ENCODE measurements at places on chromosomes 2 and 18.

DNA sequence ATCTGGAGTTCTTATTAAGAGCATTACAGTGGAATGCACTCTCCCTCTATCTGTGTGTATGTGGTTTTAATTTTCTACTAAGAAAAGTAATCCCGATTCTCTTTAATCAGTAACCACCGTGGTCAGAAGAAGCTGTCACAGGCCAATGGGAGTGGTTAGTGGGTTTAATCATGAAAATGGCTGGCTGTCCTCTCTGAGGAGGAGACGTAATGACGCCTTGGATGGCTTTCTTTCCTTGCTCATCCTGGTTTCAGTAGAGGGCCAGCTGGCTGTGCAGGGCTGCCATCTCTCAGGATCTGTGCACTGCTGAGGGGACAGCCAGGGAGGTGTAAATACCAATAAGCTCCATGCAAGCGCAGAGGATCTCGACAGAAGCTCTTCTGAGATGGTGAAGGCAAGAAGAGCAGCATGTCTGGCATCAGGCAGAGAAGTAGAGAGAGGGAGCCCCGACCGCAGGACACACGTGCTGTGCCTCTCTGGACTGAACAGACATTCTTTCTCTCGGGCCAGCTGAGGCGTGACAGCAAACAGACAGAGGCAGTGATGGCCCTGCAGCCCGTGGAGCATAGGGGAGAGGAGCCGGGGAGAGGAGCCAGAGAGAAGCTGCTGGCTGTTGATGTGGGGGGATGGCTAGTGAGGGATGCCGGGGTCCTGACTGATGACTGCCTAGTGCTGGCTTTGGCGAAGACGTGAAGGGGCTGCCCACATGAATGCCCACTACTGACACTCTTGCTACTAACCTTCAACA is 65.1 kb upstream of the DAPL1 start:
- DNase-seq, result no peak

DNA sequence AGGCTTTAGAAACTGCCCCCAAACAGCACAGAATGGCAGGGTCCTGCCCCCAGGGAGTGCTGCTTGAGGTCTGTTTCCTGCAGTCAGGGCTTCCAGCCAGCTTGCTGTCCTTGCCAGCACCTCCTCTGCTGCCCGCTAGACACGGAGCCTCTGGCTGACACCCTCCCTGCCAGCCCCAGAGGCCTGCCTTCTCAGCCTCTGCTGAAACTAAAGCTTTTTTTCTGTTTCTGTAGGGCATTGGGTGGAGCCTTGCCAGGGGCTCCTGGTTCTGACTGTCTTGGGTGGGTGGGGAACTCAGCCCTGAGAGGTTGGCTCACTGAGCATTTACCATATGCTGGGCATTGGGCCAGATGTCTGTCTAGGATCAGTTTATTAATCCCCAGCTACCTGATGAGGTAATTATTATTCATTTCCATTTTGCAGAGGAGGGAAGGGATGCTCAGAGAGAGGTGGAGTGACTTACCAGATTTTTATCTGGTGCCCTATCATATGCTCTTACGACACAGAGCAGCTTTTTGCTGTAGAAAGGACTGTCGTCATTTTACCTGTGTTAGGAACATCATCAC is 35.4 kb downstream of the INPP4A start:
- DNase-seq, result no peak

DNA sequence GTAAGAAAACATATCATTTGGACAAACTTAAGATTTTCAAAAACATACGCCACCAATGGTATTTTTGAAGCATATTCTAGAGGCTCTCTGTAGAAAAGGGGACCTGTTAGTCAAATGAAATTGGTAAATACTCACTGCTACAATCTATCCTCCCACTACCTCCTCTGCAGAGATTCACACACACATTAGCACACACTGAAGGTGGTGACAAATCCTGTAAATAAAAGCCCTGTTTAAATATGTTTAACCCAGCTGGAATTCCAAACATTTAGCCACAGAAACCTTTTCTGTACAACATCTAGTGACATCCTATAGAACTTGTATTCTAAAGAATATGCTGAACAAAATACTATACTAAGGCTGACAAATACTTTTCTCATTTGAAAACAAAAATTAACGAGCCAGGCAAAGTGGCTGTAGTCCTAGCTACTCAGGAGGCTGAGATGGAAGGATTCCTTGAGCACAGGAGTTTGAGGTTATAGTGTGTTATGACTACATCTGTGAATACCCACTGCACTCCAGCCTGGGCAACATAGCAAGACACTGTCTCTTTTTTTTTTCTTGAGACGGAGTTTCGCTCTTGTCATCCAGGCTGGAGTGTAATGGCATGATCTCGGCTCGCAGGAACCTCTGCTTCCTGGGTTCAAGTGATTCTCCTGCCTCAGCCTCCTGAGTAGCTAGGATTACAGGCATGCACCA is 25.9 kb downstream of the ALS2 start:
- DNase-seq, result no peak

GRCh38 chr18:12038639-12039539 is 54.8 kb upstream of the ANKRD62 start:
- peak; percentile 51 for DNase-seq

- no peak for DNase-seq
These were observed 70.1 kb upstream of the STPG4 start for GRCh38 chr2:47225061-47225783.

DNA sequence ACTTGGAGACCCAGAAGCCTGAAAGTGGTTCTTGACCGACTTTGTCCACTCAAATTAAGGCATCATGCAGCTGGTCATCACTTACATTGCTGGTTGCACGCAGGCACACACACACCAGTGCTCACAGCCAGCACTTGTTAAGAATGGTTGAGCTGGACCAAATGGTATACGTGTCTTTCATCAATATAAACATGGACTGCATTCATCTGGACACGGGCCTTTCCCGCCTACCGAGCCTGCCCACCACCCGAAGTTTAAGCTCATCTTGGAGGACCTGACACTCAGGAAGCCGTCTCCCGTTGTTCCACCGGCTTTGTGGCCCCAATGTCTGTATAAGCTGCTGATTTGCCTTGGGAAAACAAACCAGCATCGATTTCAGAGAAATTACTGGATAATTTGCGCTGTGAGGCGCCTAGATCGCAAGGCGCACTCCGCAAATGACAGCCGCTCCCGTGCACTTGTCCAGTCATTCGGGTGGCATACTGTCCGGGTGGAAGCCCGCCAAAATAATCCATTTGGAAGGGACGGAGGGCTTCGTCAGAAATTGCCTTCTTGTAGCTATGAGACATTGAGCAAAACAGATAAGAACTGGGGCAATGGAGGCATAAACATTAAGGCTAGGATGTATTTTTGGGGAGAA is 40.1 kb upstream of the AKAIN1 start:
- peak; percentile 0 for DNase-seq

GRCh38 chr2:218839430-218839829 is 7.8 kb upstream of the PRKAG3 start:
- no peak for DNase-seq

DNA sequence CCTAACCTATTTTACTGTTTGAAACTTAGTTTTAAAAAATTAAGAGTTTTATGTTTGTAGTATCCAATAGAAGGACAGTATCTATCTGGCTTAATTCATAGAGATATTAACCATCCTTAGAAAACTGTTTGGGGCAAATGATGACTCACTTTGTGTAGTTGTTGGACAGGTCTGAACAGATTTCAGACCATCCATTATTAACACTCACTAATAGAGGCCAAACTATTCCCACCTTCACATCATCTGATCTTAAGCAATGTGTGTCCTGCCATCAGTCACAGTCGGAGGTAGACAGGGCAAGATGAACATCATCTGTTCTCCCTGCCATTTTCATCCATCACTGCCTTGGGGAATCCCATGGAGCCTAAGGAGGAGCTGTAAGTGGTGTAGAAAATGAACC is 164.6 kb upstream of the DCC start:
- DNase-seq, result no peak

- DNase-seq, result no peak
These were observed 25.7 kb downstream of the FANCL start for GRCh38 chr2:58215429-58215828.

DNA sequence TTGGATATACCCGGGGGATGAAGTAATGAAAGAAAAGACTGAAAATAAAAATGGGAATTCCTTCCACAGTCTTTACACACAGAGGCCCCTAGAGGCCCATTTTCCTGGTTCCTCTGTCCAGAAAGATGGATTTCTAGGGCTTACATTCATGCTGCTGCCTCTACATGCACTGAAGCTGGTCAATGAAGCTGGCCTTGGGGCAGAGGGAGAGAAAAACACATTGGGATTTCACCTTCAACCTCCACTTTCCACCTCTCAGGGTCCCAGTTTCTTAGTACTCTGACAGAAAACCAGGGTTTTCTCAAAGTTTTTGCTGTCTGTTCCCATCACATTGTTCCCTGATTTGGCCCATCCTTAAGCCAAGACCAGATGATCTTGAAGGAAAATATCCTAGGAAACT is 154.6 kb upstream of the ZSWIM2 start:
- DNase-seq, result no peak

- no peak for DNase-seq
These were observed 45.9 kb downstream of the FSHR start for GRCh38 chr2:49108436-49108835.

DNA sequence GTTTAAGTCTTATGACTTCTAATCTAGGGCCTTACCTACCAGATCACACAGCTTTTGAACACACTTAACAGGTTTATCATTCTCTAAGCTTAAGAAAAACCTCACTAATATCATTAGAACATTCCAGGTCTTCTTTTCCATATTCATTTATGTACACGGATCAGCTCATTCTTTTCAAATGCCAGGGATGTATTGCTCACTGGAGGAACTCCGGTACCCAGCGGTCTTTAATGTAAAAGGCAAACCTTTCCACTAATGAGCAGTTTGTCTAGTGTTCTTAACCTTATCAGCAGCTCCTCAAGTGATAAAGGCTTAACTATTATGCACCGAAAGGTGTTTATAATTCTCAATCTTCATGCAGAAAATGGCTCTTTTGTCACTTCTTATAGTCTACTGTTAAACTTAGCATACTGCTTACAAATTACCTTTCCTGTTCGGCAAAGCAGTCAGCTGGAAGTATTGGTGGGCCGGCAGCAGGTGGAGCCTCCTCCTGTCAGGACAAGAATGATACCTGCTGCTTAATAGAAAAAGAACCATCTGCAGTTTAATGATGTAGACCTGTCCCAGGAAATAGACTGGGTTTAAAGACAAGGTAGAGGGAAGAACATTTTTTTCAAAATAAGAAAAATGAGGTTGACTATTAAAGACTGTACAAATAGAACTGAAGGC is 142.7 kb downstream of the FIGN start:
- DNase-seq, result no peak

- DNase-seq, result no peak
These were observed 510.3 kb upstream of the SETBP1 start for GRCh38 chr18:44170208-44170880.

DNA sequence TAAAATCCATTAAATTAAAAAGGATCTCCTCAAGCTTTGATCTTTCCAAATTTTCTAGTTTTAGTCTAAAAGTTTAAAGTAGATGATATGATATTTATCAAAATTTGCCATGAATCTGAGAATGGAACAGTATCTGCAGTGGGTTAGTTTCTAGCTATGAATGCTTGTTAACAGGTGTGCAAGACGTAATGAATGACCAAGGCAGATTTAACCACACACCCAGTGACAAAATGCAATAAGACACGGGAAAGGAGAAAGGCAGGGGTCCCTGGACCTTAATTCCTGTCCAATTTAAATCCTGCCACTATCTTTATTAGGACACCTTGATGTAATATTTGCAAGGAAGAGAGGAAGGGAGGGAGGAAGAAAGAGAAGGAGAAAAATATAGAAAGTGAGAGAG is 30.5 kb upstream of the PEX13 start:
- no peak for DNase-seq

DNA sequence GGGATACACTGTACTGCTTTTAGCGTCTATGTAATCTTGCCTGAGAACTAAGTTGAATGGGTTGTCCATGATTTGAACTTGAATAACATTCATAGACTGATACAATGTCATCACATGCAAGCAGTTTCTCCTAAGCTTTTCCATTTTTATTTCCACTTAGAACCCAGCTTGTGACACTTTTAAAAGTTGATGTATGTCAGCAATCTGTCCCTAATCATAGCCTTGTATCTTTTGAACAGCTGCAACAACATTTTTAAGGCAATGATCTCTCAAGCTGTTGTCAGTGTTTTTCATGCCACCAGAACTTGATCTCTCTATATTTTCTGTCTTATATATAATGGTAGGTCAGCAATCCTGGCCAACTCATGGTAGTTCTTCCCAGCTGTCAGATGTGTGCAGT is 185.0 kb downstream of the DOK6 start:
- DNase-seq, result no peak

DNA sequence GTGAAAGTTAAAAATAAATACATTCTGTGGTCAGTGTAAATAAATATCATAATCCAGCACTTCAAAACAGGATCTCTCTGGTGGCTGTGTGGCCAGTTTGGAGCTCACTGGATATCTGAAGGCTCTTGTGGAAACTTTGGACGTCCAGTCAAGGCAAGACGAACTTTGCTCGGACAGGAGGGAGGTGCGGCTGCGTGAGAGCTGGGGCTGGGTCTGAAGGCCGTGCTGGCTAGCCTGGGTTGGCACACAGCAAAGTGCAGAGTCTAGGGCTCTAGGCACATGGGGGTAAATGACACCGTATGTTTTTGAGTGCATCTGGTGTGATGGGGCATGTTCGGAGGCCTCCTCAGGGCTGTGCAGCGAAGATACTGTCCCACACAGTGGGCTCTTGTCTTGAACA is 78.9 kb upstream of the TXNDC2 start:
- no peak for DNase-seq

DNA sequence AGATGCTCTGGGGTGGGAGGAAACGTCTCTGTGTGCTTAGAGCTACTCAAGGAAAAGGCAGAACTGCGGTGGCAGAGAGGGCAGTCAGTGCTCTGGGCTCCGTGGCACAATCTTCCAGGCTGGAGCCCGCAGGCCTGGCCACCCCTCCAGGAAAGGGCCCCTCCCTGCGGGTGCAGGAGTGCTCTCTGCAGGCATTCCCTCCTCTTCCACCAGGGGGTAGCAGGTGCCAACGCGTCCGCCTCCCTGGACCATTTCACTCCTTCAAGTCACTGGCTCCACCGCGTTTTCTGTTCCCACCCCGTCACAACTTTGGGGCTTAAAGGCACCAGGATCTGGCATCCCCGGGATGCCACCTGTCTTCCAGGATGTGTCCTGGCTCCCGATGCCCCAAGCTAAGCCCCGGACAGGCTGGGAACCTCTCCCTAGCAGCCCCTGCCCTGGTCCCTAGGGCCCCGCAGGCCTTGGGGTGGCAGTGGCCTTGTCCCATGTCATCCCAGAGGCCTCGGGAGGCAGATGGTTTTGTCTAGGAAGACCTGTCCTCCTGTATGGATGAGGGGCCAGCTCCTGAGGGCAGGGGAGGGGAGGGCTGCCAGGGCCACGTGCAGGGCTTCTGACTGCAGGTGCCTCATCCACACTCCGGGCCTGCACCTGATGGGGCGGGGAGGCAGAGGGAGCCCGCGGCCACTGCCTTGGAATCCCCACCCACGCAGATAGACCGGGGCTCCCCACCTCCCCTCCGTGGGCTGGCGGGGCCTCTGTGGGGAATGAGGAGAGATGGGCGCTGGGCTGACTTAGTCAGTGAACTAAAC is 26.4 kb downstream of the KCNIP3 start:
- DNase-seq, result no peak

Data from T follicular helper cell (primary cell).